ENCODE measurements at places on chromosomes 2 and 18.

GRCh38 chr18:59096098-59096789 is 43.4 kb upstream of the SEC11C start:
- DNase-seq: no peak

- DNase-seq: no peak
These were observed 1353.7 kb upstream of the LRRTM1 start for GRCh38 chr2:81658227-81658626.

DNA sequence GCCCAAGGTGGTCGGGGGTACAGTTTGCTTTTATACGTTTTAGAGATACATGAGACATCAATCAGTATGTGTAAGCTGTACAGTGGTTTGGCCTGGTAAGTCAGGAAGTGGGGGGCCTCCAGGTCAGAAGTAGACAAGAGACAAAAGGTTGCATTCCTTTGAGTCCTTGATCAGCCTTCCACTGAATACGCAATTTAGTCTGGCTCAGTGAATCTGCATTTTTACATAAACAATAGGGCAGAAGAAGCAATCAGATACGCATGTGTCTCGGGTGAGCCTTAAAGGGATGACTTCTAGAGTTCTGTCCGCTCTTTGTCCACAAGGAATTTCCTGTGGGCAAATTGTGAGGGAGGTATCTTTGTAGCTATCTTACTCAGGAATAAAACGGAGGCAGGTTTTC is 87.2 kb downstream of the SOWAHC start:
- DNase-seq: no peak

DNA sequence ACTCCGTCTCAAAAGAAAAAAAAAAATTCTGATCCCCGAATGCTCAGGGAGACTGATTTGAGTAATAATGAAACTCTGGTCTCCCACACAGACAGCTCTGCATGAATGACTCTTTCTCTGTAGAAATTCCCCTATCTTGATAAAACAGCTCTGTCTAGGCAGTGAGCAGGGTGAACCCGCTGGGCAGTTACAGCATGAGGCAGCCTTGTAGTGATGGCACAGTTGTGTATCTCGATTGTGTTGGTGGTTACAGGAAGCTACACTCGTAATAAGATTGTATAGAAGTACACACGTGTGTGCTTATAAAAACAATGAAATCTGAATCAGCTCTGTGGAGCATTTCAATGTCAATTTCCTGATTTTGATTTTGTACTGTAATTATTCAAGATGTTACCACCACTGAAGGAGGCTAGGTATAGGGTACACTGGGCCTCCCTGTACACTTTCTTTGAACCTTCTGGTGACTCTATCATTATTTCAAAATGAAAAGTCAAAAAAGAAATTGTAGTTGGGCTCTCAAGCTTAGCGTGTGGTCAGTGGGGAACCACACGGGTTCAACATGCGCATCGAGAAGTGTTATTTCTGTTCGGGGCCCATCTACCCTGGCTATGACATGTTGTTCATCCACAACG is 34.9 kb upstream of the ATP8B1 start:
- peak; percentile 62 for DNase-seq

DNA sequence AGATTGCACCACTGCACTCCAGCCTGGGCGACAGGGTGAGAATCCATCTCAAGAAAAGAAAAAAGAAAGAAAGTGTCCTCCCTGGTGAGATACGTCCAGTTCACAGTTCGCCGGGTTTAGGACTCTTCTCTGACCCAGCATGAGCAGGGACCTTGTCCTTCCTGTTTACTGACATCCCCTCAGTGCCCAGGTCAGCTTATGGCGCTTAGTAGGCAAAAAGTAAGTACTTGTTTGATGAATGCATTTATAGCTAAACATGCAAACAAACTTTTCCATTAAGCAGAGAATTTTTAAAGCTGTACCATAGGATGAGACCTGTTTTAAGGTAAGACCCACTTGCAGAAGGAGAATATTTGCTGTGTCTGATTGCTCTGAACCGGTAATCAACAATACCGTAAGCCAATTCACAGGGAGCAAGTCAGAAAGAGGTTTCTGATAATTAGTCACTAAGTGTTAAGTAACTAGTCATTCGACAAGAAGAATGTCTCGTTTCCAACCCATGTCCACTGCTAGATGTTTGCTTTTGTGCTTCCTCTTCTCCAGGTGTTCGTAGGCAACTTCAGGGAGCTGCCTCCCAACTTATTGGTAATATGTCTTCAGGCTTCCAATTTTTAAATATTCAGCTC is 40.0 kb downstream of the MOGAT1 start:
- no peak for DNase-seq

- no peak for DNase-seq
These were observed 3.2 kb downstream of the DSEL start for GRCh38 chr18:67513280-67513679.

- DNase-seq: no peak
These were observed 45.9 kb upstream of the YES1 start for GRCh38 chr18:857986-858385.

GRCh38 chr18:23798824-23799223 is 109.6 kb downstream of the LAMA3 start:
- DNase-seq: no peak
